ENCODE measurements at places on chromosomes 7 and 10. TPM values are rescaled to one million over a fixed set of nuclear protein-coding genes. Genes with fewer than 3 reads are reported as not detected.

The CFTR gene
- not detected for total RNA-seq

The FGFBP3 gene
- 0.16 TPM for total RNA-seq

The TMEM130 gene
- not detected for total RNA-seq

The ZNF488 gene
- 0.13 TPM for total RNA-seq

The PRPS1L1 gene
- not detected for total RNA-seq

The GALNT17 gene
- not detected for total RNA-seq
